HT1080 (cell line): ENCODE measurements at places on chromosomes 7 and 10. TPM values are rescaled to one million over a fixed set of nuclear protein-coding genes. Genes with fewer than 3 reads are reported as not detected.

Gene UBN2
- total RNA-seq: 1.4 and 1.6 TPM in 2 replicates

DNA sequence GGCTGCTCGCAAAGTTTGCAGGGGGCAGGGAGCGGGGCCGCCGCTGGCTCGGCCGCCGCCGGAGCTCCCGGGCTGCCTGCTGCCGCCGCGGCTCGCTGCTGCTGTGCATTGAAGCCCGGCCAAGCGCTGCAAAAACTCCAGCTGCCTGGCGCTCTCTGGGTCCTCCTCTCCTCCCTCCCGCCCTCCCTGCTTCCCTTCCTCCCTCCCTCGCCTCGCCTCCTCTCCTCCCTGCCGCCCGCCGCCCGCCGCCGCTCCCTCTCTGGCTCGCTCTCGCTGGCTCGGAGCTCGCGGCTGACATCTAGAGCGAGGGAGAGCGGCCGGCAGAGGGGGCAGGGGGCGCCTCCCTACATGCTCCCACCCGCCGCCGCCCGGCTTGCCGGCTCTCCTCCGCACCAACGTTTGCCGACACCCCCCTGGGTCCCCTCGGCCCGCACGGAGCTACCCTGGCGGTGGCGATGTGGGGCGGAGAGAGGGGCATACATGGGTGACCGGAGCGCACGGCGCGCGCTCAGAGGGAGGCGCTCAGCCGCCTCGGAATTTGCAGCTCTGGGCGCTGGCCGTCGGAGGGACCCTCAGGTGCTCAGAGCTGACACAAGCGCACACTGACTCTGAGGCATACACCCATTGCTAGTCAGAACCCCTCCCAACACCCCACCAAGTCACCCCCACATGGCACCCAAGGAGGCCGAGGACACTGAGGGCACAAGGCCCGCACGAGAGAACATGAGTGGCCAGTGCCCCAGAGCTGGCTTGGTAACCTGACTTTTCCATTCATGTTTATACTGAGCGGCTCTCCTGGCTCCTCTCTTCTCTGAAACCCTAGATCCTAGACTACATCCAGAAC lies 1.2 kb upstream of the PLXNA4 start:
- peak; percentile 61 for DNase-seq

DNA sequence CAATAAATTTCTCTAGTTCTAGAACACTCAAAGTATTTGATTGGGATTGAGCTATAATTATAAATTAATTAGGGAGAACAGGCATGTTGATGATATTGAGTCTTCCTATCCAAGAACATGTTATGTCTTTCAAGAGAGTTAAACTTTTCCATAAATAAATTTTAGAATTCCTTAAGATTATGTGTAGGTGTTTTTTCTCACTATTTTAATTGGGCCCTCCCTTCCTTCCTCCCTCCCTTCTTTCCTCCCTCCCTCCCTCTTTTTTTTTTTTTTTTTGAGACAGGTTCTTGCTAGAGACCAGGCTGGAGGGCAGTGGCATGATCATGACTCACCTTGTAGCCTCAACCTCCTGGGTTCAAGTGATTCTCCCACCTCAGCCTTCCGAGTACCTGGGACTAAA lies 20.2 kb downstream of the EXOC6 start:
- DNase-seq: no peak

Gene PLXNA4
- 22.2 and 29.2 TPM in 2 replicates for total RNA-seq

Gene PARD3
- 52.3 and 55.3 TPM in 2 replicates for total RNA-seq

DNA sequence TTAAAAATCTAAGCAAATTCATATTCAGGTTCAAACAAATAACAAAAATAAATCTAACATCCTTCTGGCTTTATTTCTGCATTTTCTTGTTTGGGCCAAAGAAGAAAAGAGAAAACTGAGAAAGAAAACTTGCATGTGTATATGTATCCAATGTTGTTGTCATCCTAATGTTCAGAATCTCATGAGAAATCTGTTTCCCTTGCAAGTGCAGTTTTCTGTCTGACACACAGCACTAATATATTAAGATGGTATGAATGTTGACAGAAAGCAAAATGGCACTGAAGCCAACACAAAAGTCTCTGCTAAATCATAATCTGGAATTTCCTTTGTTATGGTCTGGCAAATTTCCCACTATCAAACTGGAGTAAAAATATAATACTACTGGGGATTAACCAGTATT lies 235.9 kb downstream of the HGF start:
- DNase-seq: no peak

Gene ASB10
- not detected in 2 replicates for total RNA-seq

- no peak for DNase-seq
Measured at GRCh38 chr7:103297837-103298179, 573 bp downstream of the PMPCB start.

Gene SLC13A1
- not detected in 2 replicates for total RNA-seq

- no peak for DNase-seq
Measured at GRCh38 chr10:102549549-102549948, 45.8 kb downstream of the SUFU start.

GRCh38 chr10:99982728-99983127 lies 27.0 kb downstream of the DNMBP start:
- no peak for DNase-seq

Gene NEUROG3
- total RNA-seq: not detected in 2 replicates

DNA sequence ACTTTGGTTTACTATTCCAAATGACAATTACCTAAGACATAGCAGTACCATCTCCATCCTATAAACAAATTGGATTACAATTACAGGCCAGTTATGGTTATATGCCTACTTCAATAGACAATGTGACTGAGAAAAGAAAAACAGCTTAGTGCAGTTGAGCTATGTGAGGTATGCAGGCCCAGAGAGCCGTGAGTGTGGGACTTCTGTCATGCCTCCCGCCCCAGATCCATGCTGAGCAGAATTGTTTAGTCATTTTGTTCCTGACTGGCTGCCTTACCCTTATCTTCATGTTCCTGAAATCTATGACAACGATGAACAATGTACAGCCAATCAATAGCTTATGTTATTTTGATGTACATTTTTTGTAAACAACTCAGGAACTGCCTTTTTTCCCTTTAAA lies 21.7 kb downstream of the LARP4B start:
- no peak for DNase-seq

Gene LRRC17
- total RNA-seq: 17.0 and 20.8 TPM in 2 replicates

- DNase-seq: no peak
Measured at GRCh38 chr10:71549766-71550533, 153.2 kb downstream of the CDH23 start.

GRCh38 chr10:31822150-31822549 lies 106.5 kb downstream of the ARHGAP12 start:
- DNase-seq: no peak

Gene BPGM
- total RNA-seq: 8.7 and 9.4 TPM in 2 replicates

GRCh38 chr10:30988831-30989435 lies 42.7 kb downstream of the ZNF438 start:
- no peak for DNase-seq

- no peak for DNase-seq
Measured at GRCh38 chr7:95317546-95317945, 6.8 kb downstream of the PON1 start.

GRCh38 chr7:151313857-151314256 lies 27.8 kb upstream of the NUB1 start:
- DNase-seq: peak; percentile 19

GRCh38 chr7:155556763-155557162 lies 10.4 kb upstream of the CNPY1 start:
- DNase-seq: no peak

Gene GBX1
- not detected in 2 replicates for total RNA-seq

GRCh38 chr7:38057829-38058228 lies 120.2 kb upstream of the STARD3NL start:
- DNase-seq: peak; percentile 24

GRCh38 chr10:266974-267425 lies 131.7 kb downstream of the ZMYND11 start:
- DNase-seq: no peak

- no peak for DNase-seq
Measured at GRCh38 chr7:88628363-88629085, 131.0 kb upstream of the ZNF804B start.

DNA sequence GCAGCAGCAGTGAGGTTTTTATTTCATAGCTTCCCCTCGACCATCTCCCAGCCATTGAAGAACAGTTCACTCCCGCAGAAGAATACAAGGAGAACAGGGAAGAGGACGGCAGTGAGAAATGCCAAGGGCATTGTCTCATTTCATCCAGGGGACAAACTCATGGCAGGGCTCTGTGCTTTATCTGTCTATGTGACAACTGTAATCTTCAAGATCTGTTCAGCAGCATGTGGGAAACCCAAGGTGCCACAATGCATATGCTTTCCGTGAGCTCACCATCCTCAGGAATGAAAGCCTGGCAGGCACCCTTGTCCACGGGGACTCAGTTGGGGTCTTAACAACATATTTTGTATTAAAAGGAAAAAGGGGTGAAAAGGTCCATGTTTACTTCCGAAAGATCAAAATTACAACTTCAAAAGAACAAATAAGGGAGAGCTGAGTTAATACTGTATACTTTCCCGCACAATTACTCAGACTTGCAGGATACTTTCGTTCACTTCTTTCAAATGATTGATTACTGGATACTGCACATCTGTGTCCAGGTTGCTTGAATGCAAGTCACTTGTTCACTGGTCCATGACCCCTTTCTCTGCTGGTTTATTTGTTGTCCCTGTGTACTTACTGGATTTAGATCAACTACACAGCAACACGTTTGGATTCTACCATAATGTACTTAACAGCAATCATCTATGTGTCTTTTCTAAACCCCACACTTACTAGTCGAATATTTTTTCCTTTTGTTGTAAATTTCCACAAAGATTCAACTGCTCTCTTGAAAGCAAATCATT lies 90.1 kb upstream of the ATP6V0A4 start:
- no peak for DNase-seq

DNA sequence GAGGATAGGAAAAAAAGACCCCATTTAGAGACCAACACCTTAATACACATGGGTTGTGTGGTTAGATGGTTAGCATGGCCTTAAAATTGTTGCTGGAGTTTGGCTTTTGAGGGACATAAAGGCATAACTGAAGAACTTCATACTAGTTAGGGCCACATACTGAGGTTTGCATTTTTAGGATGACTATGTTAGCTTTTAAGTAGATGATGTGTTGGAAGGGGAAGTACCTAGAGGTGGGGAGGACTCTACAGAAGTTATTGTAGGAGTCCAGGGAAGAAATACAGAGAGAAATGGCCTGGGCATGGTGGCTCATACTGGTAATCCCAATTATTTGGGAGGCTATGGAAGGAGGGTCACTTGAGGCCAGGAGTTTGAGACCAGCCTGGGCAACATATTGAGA lies 40.5 kb downstream of the ENTPD1 start:
- no peak for DNase-seq

DNA sequence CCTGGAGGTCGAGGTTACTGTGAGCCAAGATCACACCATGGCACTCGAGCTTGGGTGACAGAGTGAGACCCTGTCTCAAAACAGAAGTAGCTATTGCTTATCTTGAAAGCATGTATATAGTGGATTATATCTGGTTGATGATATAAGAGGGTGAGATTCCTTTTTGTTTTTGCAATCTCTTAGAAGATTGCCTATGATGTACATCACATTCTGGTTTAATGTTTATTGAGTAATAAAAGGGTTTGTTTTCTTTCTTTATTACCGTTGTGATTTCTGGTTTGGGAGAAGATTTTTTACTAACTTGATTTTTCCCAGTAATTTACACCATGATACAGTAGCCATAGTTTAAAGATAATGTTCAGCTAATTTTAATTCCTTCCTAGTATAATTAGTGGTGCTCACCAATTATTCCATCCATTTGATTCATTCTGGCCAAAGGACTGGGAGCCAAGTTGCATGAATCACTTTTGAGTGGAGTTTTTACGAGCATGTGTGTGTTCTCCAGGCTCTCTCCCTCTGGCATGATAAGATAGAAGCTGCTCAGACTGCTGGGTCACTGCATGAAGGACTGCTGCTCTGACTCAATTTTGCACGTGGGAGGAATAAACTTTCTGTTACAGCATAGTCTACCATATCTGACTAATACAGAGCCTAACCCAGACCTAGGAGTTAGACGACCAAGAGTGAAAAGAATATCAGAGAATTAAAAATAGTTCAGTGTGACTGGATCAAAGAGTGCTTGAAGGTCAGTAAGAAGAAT lies 13.5 kb upstream of the TSPAN13 start:
- DNase-seq: peak; percentile 90

- no peak for DNase-seq
Measured at GRCh38 chr10:63257778-63258177, 124.7 kb downstream of the NRBF2 start.

Gene CALHM1
- not detected in 2 replicates for total RNA-seq

GRCh38 chr7:14403587-14403986 lies 414.1 kb upstream of the ETV1 start:
- peak; percentile 49 for DNase-seq

Gene ARPC1B
- total RNA-seq: 308 and 360 TPM in 2 replicates

DNA sequence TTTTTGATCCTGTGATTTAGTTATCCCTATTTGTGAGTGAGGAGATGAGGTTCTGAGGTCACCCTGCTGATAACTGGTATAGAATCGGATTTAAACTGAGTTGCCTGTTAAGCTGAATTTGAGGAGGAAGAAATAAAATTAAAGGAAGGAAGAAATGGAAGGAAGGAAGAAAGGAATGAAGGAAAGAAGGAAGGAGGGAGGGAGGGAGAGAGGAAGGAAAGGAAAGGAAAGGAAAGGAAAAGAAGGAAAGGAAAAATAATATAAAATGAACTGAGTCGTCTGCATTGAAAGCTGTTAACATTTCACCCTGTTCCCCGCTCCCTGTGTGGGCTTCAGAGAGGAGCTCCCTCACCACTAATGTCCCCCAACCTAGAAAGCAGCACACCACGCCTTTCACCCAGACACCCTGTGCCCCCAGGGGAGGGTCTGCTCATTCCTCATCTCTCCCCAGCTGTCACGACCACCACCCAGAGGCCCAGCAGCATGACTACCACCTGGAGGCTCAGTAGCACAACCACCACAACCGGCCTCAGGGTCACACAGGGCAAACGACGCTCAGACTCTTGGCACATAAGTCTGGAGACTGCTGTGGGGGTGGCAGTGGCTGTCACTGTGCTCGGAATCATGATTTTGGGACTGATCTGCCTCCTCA lies 16.3 kb downstream of the PILRA start:
- no peak for DNase-seq

DNA sequence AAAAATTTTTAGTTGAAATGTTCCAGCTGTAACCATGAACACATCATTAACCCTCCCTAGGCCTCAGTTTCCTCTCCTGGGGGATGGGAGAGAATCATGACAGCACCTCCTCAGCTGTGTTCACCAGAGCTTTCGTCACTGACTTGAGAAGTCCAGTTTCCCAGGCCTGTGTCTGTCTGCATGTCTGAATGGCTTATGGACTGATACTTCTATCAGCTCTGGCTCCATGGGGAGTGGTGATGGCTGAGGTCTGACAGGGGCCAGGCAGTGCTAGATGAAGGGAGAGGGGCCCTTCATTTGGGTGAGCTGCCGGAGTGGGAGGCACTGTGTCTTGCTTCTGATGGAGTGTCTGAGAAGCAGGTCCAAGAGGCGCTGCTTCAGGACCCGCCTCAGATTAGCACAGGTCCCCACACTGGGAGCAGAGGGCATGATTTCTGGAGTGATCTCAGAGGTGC lies 192.9 kb downstream of the PTPN20 start:
- DNase-seq: no peak

- DNase-seq: no peak
Measured at GRCh38 chr7:135733603-135734342, 5.8 kb upstream of the SLC13A4 start.

DNA sequence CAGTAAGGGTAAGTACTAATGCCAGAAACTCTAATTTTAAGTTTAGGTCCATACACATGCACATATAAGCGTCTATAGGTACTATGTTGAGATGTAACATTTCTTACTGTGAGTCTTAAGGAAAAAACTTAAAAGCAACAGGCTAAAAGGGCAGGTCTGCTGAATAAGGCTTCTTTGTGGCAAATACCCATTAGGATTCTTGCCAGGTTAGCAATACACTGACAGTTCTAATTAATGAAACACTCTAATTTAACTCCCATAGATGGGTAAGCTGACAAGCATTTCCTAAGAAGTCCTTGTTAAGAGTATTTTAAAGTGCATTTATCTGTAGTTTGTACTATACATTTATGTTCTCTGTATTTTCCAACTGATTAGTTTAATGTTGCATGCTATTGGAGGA lies 14.0 kb downstream of the SCRN1 start:
- DNase-seq: no peak
